ENCODE measurements at places on chromosomes 7 and 10.
A peak's percentile ranks its signal among the peaks of the same experiment; 100 is the strongest.

- no peak for DNase-seq
These were observed 14.8 kb downstream of the OGDH start for GRCh38 chr7:44621034-44621749.

- no peak for DNase-seq
These were observed 2.3 kb downstream of the KLF6 start for GRCh38 chr10:3782451-3783315.

GRCh38 chr10:74244807-74245206, 93.8 kb downstream of the ADK start:
- DNase-seq: no peak

GRCh38 chr7:3518546-3518945, 217.5 kb downstream of the SDK1 start:
- DNase-seq: no peak

DNA sequence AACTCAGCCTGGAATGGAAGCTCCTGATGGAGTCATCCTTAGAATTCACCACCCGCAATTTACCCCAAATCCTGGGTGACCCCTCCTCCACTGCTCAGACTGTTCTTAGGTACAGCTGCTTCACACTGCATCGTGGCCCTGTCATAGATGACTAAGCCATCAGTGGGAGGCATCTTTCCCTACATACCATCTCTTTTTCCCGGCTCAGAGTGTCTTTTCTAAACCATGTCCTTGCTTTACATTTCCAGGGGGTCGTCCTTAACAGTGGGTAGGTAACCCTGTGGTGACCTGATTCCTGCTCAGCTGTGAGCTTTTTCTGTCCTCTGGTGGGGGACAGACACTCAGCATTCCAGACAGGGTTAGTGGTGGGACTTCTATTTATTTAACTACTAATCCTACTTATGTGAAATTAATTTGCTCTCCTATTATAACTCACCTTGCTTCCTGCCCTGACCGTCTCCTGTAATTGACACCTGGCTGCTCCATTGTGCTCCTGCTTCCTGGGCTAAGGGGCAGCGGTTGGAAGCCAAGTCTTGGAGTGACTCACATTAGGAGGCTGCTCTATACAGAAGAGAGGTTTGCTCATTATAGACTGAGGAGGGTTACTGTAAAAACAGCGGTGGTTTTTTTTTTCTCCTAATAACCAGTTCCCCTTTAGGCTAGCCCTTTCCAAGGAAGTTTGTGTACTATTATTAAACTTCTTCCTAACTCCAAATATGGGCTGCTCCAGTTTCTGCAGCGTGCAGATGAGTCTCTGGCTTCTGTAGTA, 40.6 kb downstream of the PYROXD2 start:
- DNase-seq: no peak

- DNase-seq: no peak
These were observed 596.9 kb upstream of the PCDH15 start for GRCh38 chr10:55397777-55398496.

GRCh38 chr7:29797112-29797944, 9.0 kb upstream of the WIPF3 start:
- no peak for DNase-seq

- no peak for DNase-seq
These were observed 15.9 kb downstream of the ITPRIP start for GRCh38 chr10:104322416-104322782.

DNA sequence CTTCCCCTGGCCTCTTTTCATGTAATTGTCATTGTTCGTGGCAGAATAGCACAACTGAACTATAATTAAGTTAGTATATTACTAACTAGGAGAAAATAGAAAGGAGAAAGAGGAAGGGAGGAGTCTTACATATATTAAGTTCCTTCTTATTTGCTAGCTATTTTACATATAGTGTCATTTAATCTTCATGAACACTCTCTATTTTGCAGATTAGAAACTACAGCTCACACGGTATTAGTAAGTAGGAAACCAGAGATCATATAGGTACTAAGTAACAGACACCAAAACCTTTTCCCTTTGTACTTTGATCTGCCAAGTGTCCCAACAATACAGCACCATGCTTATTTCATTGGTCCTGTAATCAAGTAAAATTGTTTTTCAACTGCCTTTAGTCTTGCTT, 202.4 kb upstream of the HPS1 start:
- DNase-seq: no peak

DNA sequence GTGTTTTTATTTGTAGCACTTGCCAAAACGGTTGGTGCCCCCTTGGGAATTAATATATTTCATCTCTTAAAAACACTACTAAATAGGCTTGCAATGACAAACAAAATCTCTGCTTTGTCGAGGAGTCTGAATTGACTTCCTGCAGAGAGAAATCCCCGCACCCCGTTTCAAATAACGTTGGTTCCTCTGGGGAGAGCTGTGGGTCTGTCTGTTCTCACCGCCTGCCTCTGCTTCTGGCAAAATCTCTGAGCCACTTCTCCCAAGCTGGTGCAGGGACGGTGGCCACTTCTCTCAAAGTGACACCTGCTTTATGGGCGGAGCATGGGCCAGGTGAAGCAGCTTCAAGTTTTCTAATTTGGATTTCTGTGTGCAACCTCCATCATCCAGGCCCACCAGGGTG, 186.3 kb upstream of the ADARB2 start:
- DNase-seq: no peak

GRCh38 chr10:18306031-18306430, 165.8 kb downstream of the CACNB2 start:
- DNase-seq: no peak

DNA sequence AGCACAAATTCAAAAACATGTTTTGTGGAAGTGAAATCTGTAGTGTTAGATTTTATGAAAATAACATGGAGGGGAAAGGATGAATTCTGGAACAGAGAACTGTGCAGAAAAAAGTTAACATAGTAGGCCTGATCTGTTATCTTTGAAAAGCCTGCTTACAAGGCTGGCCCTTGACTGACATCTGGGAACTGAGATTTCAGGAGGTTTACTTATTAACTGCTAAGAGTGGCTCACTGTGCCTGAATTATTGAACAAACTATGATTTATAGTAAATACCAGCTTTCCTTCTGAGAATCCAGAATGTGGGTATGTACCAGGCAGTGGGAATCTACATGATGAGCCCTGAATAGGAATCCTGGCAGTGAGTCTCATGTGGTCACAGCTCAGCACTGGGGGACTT, 30.5 kb downstream of the NSUN6 start:
- DNase-seq: no peak

DNA sequence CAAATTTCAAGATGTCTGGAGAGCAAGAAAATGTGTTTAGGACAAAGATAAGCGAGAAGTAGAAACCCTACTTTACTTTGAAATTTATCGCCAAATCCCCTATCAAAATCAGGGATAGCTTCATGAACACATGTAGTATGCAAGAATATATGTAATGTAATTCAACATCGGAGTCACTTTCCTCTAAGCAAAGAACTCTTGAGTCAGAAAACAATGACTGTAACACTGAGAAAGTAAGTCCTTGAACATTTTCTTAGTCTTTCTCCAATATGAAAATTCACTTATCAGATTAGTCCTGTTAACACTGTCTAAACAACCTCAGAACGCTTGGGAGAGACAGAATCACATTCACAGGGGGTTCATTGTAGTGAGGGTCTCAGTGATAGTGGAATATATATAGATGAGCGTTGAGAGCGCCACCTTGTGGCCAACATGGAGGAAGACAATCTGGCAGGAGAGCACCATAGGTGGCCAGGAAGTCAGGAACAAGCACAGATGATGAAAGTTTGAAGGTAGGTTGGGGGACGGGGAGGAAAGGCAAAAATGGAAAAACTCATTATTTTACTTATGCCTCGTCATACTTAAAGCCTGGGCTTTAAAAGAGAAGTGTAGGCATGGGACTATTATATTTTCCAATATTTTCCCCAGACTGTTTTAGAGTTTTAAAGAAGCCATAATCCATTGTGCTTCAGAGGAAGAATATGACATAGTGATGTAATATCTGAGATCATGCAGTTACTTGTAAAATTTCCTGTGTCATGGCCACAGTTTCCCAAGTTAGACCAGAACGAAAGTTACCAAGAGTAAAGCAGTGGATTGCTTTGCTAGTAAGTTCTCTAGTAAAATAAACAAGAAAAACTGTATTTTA, 115.5 kb upstream of the GNAI1 start:
- DNase-seq: peak; percentile 13

DNA sequence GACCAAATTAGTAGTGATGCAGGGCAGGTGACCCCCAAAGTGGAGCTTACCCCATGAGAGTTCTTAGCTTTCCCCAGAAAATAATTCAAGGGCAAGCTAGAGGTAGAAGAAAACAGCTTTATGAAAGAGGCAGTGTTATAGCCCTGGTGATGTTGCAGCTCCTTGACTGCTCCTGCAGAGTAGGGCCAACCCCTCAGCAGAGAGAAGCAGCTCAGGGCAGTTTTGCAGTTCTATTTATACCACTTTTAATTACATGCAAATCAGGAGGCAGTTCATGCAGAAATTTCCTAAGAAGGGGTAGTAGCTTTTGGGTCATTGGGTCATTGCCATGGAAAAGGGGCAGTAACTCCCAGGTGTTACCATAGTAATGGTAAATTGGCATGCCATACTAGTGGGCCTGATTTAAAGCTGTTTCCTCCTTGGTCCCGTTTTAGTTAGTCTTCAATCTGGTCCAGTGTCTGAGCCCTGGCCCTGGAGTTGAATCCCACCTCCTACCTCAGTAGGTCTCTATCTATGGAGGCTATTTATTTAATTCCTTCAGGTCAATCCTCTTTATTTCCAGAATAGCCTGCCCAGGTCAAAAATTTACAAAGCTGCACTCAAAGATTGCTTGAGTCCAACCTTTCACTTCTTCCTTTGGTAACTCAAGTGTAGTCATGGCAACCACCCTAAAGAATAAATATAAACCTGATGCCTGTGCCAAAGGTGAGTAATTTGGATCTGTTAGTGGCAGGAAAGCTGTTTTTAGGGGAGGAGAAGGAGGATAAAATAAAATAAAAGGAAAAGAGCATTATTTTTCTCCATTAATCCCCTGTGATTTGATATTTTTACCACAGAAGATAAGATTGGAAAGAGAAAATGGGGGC, 29.5 kb downstream of the PLXDC2 start:
- no peak for DNase-seq

GRCh38 chr7:153354071-153354470, 594.5 kb downstream of the ACTR3B start:
- DNase-seq: no peak

- DNase-seq: no peak
These were observed 12.5 kb upstream of the UNCX start for GRCh38 chr7:1220000-1220726.

- DNase-seq: no peak
These were observed 13.1 kb upstream of the ASB4 start for GRCh38 chr7:95472581-95473161.

GRCh38 chr7:135167365-135167917, 3.1 kb downstream of the CYREN start:
- no peak for DNase-seq

GRCh38 chr7:31125171-31125570, 73.1 kb downstream of the ADCYAP1R1 start:
- DNase-seq: no peak

DNA sequence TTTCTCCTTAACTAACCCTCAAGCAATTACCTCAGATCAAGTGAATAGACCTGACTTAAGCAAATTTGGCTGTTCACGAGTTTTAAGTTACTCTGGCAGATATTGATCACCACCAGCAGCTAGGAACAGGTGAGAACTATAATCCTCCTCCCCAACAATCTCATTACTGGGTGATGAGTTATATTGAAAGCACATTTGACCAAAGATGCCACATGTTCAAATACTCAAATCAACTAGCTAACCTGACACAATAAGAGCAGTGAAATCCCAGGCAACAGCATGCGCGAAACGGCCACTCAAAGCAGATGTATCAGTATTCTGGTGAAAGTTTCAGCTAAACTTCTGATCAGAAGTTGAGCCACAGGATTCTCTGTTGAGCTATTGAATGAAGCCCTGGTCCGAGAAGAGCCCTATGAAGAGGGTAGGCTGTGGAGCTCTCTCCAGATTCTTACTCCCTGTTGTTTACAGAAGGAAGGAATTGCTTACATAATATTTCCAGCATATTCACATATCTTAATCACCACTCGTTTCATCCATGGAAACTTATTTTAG, 52.6 kb downstream of the CAV1 start:
- no peak for DNase-seq

GRCh38 chr7:98807068-98808048, 62.5 kb downstream of the TMEM130 start:
- DNase-seq: no peak

- DNase-seq: no peak
These were observed 34.5 kb upstream of the EBLN1 start for GRCh38 chr10:22252224-22252800.

DNA sequence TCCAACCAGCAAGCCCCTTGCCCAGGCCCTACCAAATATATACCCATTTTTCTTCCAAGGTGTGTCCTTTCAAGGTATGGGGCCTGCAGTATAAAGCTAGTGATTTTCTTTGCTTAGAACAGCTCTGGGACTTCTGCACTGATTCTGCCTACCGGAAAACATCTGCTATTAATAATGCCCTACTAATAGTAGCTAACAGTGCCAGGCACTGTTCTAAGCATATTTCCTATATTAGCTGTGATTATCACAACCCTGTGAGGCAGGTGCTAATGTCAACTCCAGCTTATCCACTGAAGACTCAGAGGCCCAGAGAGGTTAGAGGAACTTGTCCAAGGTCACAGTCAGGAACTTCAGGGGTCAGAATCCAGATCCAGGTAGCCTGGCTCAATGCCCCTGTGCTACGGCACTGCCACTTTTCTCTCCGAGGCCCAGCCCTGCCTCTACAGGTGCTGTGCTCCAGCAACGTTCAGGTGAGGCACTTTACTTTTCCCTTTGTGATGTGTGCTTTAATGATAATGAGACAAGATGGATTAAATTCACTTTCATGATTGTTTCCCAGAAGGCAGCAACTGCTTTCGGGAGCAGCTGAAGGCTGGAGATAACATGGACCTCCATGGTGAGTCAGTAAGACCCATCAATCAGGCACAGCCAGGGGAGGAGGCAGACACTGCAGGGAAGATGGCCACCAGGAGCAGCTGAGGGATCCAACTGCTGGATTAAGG, 26.7 kb downstream of the TAS2R41 start:
- DNase-seq: no peak

DNA sequence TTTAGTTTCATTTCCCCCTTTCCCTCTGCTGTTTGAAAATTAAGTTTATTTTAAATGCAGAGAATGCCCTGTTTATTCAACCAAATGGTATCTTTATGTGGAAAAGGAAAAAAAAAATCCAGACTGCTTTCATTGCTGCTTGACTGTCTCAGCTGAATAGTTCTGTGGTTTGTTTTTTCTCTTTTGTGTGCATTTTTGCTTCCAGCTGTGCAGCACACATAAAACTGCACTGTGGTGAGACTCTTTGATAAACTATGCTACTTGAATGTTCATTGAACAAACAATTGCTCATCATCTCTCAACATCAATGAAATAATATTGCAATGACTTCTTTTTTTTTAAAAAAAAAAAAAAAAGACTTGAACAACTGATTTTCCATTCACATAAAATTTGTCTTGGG, 78.6 kb upstream of the GLI3 start:
- no peak for DNase-seq

DNA sequence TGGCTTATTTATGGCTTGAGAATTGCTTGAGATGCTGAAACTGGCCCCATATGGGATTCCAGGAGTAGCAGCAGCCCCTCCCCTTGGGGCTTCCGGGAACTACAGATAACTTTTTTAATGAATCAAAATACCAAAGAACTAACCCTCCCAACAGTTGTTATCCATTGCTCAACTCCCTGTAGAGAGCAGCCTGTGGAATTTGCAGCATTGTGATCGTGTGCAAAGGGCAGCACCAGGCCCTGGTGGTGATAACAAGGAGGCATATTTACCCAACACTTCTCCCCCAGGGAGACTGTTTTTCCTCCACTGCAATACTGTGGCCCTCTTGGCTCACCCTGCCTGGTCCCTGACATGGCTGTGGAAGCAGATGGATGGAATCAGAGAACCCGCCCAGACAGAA, 196.2 kb downstream of the PLXNA4 start:
- DNase-seq: no peak

Data from stimulated activated CD4-positive, alpha-beta T cell treated with anti-CD3 and anti-CD28 coated beads, TNF-alpha, amount 100 ng/mL, for 1 hour (primary cell).